ENCODE measurements at places on chromosomes 3 and 15.

- no peak for DNase-seq
Observed at GRCh38 chr15:39362821-39363561, 217.9 kb upstream of the THBS1 start.

- DNase-seq, result no peak
Observed at GRCh38 chr3:12729051-12729651, 29.9 kb downstream of the TMEM40 start.

- DNase-seq, result no peak
Observed at GRCh38 chr15:76439542-76439941, 103.0 kb downstream of the ISL2 start.

GRCh38 chr3:158847885-158848284 is 46.0 kb downstream of the MFSD1 start:
- DNase-seq, result no peak

DNA sequence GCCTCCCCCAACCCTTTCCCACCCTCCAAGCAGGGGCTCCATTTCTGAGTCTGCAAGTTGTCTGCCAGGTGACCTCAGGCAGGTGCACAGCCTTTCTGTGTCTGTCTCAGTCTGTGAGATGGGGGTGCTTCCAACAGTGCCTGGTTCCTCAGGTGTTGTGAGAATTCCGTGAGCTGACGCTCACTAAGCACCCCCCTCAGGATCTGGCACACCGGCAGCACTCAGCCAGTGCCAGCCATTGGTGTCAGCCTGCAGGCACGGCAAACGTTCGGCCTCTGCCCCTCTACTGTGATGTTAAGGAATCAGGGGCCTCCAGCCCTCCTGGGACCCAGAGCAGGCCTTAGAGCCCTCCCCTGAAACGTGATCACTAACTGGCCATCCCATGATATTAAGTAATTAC is 2.4 kb downstream of the KLF15 start:
- DNase-seq, result no peak
